ENCODE measurements at places on chromosomes 7 and 10.

- DNase-seq = no peak
Measured at GRCh38 chr7:158411232-158411950, 176.2 kb downstream of the PTPRN2 start.

GRCh38 chr7:92809760-92810573 lies 26.4 kb downstream of the CDK6 start:
- DNase-seq = peak; percentile 37

- no peak for DNase-seq
Measured at GRCh38 chr10:34213193-34213804, 601.8 kb downstream of the PARD3 start.

DNA sequence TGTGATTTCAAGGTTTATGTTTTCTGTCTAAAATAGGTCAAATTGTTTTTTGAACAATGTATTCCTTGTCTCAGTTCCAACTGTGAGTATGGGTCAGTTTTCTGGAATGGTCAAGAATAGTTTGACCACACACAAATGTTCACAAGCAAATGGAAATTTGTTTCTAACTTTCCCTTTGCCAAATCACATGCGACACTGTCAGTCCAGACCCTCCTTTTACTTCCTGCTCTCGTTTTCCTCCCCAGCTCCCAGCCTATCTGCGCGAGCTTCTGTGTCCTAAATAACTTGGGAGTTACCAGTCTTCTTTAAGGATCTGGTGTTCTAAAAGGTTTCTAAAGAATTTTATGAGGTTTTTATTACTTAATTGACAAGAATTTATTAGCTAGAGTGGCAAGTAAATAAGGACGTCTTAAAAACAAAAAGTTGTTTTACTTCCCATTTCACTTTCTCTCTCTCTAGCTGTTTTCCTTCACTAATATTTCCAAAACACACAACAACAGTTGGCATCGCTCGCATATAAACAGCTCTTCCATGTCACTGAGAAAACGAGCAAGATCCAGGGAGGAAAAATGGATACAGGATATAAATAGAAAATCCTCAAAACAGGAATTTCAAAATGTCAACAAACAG lies 266.1 kb upstream of the KLF6 start:
- no peak for DNase-seq

- DNase-seq = no peak
Measured at GRCh38 chr10:45526309-45526905, 146.2 kb downstream of the ZFAND4 start.

DNA sequence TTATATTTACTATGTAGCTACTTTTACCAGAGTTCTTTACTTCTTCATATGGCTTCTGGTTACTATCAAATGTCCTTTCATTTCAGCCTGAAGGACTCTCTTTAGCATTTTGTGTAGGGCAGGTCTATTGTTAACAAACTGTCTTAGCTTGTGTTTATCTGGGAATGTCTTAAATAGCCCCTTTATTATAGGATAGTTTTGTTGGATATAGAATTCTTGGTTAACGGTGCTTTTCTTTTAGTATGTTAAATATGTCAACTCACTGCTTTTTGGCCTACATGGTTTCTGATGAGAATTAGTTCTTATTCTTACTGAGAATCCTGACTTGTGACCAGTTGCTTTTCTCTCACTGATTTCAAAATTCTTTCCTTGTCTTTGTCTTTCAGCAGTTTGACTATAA lies 169.0 kb downstream of the ADK start:
- DNase-seq = no peak

DNA sequence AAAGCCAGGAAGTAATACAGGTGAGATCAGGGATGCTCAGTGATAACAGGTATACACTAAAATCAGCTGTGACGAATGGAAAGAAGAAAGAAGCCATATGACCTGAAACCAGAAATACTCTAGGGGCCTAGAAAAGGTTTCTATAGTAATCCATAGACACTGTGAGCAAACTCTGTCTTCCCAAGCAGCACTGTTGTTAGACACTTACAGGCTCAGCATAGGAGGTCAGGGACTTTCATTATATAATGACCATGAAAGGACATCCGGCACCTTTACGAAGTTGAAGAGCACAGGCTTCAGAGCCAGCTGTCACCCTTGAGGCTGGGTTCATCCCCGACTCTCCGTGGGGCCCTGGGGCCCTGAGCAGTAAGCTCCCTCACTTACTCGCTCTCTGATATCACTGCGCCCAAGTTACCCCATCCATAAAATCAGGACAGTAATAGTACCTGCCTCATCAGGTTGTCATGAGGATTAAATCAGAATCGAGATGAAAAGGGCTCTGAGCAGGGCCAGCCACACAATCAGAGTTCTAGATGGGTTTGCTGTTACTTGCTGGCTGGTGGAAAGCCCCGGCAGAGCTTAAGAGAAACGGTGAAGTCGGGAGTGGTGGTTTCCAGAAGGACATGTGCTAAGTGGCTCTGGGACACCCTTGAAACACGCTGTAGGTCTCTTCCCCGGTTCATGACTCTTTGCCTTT lies 79.5 kb downstream of the ITIH5 start:
- no peak for DNase-seq

DNA sequence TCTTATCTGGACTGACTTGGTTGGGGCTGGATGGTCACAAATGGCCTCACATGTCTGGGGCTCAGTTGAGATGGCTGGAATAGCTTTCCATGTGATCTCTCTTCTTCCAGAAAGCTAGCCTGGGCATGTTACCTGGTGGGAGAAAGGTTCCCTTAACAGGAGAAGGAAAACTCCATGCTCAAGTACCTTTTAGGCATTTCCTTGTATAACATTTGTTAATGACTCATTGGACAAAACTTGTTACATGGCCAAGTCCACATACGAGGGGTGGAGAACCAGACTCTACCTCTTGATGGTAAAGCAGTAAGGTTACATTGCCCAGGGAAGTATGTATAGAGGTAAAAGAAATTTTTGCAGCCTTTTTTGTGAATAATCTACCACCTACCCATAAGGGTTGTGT lies 826.4 kb downstream of the LRMDA start:
- no peak for DNase-seq

DNA sequence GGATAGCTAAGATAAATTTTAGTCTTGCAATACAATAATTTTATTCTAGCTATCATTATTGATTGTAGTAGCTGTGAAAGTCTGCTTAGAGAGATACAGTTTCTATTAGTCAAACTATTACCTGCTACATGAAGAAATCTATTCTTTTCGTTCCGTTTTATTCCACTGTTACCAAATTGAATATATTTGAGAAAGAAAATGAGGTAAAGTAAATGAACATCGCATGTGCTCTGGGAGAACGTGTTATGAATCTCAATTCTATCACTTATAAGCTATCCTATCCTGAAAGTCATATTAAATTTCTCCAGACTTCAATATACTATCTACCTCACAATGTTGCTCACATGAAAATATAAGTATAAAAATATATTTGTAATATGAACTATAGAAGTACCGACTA lies 21.3 kb downstream of the GRM3 start:
- no peak for DNase-seq

DNA sequence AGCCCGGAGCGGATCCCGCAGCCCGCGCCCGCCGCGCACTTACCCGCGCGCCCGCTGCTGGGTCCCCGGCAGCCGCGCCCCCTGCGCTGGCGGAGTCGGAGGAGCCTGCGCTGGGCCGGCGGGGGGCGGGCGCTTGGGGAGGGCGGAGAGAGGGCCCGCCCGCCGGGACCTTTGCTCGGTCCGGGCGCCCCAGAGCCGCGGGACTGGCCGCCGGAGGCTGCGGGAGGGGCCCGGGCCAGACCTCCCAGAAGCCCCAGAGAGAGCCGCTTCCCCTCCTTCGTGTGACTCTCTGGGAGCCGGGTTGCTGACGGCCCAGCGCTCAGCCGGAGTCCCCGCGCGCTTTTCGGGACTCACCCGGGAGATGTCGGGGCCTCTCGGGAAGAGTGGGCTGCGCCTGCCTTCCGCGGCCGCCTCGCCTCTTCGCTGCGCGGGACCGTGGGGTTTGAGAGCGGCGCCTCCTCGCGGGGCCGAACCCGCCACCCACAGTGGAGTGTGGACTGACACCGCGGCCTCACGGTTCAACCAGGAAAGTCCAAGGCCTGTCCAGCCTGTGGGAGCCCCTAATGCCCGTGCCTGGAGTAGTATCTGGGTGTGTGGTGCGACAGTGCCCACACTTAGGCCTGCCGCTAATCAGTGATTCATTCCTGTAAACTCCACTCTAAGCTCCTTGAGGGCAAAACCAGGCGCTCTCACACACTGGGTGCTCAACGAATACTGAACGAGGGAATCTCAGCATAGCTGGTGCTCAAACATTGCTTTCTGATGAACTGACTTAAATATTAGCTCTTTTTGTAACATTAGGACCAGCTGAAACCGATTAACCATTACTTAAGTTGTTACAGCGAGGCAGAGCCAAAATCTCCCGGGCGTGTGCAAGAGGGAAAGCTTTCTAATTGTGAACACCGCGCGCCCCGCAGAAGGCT lies at the start of gene GSDME:
GSDME (minus strand) TSS at position 112 of the 923 bp plus-strand sequence. CDS start 7,690 bp downstream, outside the sequence.
- DNase-seq = no peak

DNA sequence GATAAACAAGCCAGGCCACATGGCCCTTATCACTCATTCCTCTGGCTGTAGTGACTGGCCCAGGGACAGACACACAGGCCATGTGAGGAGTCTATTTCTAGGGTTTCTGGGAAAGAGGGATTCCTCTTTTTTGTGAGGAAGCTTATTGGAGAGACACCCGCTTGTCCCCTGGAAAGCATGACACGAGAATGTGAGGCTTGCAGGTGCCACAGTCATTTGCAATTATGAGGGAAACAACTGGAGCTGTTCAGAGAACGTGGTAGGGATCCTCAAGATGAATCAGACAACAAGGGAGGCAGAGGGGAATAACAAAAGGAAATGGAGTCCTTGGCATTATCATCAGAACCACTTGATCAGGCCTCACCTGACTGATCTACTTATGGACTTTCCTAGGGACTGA lies 64.5 kb downstream of the ADCYAP1R1 start:
- DNase-seq = no peak

- no peak for DNase-seq
Measured at GRCh38 chr7:95004618-95005247, 97.3 kb downstream of the PPP1R9A start.

DNA sequence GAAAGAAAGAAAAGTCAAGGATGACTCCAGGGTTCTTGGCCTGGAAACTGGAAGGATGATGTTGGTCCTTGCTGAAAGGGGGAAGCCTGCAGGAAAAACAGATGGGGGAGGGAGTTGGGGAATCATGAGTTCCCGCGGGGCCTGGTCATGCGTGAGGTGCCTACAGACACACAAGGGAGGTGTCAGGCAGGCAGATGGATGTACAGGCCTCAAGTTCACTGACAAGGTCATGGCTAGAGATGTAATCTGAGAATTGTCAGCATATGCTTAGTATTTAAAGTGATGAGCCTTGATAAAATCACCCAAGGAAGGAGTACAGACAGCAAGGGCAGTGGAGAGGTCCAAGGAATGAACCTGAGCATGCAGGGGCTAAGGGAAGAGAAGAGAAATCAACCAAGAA lies 46.8 kb downstream of the DLG5 start:
- no peak for DNase-seq

DNA sequence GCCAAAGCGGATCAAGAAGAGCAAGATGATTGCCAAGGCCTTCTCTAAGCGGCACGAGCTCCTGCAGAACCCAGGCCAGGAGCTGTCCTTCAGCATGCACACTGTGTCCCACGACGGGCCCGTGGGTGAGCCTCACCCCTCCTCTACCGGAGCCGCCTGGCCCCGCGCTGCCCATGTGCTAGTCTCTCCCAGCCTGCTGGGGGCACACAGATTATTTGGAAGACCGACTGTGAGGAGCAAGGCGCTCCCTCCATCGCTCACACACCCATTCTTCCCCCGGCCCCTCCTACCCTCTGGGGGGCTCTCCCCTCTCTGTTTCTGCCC lies 13.9 kb upstream of the AHCYL2 start:
- no peak for DNase-seq

DNA sequence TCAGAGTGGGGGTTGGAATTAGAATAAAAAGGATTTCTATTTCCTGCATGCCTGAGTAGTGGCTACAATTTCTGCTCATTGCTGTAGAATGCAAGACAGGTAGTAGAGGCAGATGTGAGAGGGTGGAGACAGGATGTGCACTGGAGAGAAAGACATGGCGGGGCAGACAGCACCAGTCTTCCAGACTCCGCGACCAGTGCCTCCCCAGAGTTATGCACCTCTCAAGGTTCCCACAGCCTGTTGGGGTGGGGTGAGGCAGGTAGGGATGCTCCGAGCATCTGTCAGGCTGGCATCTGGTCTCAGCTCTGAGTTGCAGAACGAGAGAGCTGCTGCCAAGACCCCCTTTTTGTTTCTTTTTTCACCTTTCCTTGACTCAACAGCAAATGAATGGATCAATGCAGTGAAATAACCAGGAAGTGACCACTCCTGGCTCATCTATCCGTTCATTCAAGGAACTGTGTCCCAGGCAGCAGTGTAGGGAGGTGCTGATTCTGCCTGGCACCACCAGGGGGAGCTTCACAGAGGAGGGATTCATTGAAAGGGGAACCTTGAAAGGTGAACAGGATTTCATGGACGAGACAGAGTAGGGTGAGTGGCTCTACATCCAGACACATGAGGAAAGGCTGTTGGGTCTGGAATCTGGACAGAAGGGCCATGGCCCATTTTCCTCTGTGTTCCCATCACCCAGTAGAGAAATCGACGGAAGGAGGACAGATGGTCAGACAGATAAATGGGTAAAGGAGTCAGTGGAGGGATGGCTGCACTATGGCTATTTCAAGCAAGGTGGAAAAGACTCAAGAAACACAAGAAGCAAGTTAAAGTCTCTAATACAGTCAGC lies 17.2 kb upstream of the SLC18A3 start:
- DNase-seq = peak; percentile 19

- DNase-seq = no peak
Measured at GRCh38 chr10:122052701-122053100, 63.7 kb downstream of the TACC2 start.

- DNase-seq = no peak
Measured at GRCh38 chr10:78768041-78768835, 300.5 kb upstream of the ZMIZ1 start.

DNA sequence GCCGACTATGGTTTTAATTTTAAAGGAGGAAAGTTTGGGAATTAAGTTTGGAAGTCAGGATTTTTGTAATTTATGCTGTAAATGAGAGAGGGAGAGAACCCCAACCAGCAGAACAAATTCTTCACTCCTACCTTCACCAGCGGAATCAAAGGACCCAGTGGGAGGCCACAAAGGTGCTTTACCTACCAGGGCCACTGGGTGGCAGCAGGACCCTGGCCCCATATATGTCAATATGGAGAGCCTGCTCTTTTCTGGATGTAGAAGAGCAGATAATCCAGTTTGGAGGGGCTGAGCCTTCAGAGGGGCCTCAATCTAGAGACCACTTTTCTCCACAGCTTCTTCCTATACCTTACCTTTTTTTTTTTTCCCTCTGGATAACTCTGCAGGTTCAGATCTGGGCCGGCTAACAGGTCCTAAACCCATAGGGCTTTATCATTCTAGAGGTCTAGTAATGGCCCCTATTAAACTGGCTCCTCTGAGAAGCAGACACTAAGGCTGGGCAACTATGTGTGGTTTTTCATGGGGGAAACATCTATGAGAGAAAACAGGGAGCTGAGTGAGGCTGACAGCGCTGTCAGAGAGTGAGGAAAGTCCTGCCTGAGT lies 8.5 kb upstream of the SCD start:
- peak; percentile 63 for DNase-seq

GRCh38 chr7:33742999-33743587 lies 162.2 kb upstream of the BMPER start:
- DNase-seq = no peak
